Skin of body (tissue), 3 donors: ENCODE measurements at places on chromosomes 5 and 9.

DNA sequence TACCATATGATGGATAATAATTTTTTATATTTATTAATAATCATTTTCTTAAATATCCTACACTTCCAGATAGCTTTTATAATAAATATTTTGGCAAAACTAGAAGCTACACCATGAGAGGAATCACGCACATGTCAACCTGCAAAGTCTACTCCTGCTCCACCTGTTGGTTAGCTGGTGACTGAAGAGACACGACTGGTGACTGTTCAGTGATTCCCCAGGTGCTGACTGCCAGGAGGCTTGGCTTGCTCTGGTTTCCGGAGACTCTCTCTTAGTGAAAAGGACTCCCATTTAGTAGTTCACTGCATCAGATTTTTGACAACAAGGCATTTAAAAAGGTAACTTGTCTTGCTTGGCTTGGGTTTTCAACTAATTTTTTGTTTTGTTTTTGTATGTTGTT, 20.9 kb downstream of the GZMA start:
- DNase-seq, result no peak

GRCh38 chr5:9523090-9523823, 22.6 kb downstream of the SEMA5A start:
- no peak for DNase-seq

GRCh38 chr5:169222934-169223594, 77.9 kb downstream of the SLIT3 start:
- DNase-seq, result no peak

GRCh38 chr5:68365889-68366288, 150.3 kb downstream of the PIK3R1 start:
- DNase-seq, result no peak

- DNase-seq, result no peak
Observed at GRCh38 chr5:177565046-177565445, 10.7 kb upstream of the FAM193B start.

DNA sequence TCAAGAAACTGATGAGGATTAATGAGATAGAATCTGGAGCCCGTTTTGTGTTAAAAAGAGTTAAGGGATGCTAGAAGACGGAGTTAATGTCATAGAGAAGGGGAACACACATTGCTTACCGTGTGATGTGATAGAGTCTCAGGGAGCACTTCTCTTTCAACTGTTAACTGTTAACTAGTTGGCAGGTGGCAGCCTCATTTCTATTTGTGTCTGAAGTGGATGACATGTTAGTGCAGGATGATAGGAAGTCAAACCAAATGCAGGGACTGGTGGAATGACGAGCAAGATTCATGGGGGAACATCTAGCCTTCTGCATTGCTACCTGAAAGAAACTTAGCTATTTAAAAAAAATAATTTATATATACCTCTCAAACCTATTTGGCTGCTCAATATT, 222.7 kb downstream of the MAST4 start:
- no peak for DNase-seq

DNA sequence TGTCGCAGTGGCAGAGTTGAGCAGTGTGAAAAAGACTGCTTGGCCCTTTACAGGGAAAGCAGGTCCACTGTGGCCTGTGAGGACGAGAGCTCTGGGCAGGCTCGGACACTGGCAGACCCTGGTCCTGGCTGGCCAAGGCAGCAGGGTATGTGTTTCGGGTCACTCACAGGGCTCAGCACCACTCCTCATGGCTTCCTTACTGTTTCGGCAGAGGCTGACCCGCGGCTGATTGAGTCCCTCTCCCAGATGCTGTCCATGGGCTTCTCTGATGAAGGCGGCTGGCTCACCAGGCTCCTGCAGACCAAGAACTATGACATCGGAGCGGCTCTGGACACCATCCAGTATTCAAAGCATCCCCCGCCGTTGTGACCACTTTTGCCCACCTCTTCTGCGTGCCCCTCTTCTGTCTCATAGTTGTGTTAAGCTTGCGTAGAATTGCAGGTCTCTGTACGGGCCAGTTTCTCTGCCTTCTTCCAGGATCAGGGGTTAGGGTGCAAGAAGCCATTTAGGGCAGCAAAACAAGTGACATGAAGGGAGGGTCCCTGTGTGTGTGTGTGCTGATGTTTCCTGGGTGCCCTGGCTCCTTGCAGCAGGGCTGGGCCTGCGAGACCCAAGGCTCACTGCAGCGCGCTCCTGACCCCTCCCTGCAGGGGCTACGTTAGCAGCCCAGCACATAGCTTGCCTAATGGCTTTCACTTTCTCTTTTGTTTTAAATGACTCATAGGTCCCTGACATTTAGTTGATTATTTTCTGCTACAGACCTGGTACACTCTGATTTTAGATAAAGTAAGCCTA, 15.7 kb downstream of the SQSTM1 start:
- no peak for DNase-seq
